ENCODE measurements at places on chromosomes 12 and 14.
A peak's percentile ranks its signal among the peaks of the same experiment; 100 is the strongest.

DNA sequence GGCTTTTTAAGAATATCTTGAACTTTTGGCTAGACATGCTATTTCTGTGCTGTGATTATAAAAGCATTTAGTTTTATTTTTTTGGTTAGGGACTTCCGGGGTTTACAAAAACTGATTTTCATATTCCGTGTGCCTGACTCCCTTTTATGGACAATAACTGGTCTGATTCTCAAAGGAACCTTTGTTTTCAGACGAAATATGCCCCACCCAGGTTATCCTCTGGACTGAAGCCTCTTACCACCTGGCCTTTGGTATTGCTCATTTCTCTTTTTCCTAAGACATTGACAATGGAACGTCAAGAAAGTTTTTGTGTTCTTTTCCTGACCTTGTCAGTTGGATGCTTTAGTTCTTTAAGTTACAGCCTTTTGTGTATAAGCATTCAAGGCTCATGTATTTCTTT lies 10.8 kb downstream of the TIGAR start:
- DNase-seq = no peak

DNA sequence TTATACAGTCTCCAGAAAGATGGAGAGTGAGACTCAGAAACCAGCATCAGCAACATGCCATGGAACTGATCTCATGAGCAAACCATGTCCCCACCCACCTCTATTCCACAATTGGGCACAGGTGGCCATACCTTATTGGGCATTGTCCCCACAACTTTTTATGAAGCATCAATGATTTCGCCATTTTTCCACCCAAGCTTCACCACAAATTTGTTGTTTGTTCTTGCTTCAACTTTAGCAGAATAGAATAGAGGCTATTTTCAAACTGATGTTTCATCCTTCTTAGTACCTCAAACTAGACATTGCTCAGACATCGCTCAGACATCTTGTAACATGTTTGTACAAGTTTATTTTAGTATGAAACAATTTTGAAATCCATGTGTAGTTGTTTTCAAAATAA lies 112.5 kb upstream of the TMTC2 start:
- DNase-seq = no peak

GRCh38 chr12:123109319-123109772 lies 41.5 kb downstream of the PITPNM2 start:
- no peak for DNase-seq

DNA sequence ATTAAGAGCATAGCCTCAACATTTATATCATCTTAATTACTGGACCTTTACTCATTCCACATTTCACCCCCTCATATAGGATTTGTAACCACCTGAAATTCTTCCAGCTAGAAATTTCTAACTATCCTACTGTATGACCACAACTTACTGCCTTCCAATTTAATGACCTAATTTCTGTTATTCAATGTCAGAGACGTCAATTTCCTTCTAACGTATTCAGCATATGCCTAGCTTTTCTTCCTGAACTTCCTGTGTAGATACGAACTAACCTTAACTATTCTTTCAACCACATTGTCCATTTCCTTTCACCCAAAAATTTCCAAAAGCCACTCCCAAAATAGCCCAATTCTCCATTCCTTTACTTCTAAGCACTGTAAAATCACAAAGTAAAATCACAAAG lies 108.0 kb downstream of the EEA1 start:
- DNase-seq = no peak

DNA sequence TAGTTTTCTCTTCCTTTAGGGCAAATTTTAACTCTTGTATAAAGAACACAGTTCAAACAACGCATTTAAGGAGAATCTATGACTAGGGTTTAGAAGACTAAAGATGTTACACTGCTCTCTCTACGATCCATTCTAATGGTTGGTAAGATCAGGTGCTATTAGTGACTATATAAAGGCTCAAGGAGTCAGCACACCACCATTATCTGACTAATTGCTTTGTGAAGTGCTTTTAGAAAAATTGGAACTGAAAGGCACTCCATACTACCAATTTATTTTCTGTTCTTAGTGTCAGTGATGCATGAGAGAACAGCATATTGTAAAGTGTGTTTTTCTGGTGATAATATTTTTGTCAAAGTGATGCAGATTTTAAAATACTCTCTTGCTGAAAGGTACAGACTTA lies 136.8 kb downstream of the SYT1 start:
- peak; percentile 36 for DNase-seq

DNA sequence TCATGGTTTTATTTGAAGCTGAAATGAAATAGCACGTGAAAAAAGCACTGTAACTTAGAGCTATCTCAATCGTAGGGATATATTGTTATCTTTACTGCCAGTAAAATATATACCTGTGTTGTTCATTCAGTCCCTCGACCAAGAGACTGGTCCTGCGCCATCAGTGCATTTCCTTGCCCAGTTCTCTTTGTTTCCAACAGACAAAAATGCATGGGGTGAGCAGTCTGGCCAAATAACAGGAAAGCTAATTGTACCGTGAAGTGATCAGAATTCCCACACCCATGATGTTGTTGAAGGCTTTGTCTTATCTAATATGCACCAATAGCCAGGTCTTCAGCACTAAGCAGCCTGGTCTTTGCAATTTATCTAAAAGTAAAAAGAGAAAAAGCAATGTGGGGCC lies 477.1 kb upstream of the GARIN6 start:
- no peak for DNase-seq

- no peak for DNase-seq
Measured at GRCh38 chr14:102746634-102747438, 30.4 kb upstream of the TRAF3 start.

GRCh38 chr12:27185234-27186021 lies 58.7 kb upstream of the STK38L start:
- DNase-seq = no peak

DNA sequence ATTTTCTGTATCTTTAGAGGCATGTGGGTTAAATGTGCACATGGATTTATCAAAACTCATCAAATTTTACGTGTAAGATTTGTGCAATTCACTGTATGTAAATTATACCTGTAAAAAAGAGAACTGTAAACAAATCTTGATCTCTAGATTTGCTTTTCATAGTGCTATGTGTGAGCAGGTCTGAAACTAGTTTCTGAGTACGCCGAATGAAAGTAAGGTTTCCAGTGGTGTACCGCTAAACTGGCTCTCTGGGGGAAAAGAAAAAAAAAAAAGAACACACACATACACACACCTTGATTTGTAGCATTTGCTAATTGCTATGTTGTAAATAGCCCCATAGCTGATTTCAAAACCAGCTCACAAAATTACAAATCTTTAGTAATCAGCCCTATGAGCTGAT lies 8.6 kb upstream of the SLC41A2 start:
- no peak for DNase-seq

DNA sequence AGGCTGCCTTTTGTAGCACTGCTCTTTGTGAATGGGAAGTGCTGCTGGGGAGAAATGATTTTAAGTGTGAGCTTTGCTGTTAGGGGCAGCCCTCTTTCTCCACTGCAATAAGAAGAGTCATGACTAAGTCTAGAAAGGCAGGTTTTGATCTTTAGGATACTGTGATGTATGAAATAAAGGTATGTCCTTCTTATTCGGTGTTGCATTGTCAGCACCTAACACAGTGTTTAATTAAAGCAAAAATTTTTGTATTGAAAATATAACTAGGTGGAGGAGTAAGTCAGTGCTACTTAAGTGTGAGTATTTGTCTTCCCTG lies 81.5 kb downstream of the ETV6 start:
- no peak for DNase-seq

- DNase-seq = no peak
Measured at GRCh38 chr12:24905431-24905830, 43.5 kb downstream of the BCAT1 start.

DNA sequence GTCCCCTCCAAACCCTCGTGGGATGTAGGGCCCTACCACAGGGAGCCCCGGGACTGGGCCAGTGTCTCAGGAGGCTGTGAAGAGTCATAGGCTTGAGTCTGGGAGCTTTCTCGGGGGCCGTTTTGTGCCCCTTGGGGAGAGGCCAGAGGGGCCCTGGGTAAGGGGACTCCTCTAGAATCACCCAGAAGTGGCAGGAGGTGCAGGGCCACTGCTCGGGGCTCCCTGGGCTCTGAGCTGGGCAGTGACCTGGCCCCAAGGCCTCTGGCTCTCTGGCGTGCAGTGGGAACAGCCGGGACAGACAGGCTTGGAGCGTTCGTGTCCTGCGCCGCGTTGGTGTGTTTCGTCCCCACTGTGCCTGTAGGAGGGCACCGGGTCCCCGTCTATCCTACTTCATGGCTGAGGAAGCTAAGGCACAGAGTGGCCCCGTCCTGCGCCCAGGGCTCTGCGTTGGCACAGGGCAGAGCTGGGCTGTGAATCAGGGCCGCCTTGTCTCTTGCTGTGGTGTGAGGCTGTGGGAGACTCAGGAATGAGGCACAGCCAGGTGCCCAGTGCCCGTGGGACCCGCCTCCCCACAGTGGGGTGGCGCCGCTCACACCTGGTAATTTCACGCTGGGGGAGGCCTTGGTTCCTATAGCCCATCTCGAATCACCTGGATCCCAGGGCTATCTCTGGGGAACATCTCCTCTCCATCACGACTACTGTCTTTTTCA lies 23.8 kb upstream of the KIF26A start:
- no peak for DNase-seq

GRCh38 chr12:129607301-129607700 lies 296.5 kb downstream of the TMEM132D start:
- no peak for DNase-seq

- no peak for DNase-seq
Measured at GRCh38 chr14:68937471-68938270, 41.4 kb downstream of the ACTN1 start.

GRCh38 chr14:32471181-32471580 lies 142.1 kb downstream of the AKAP6 start:
- no peak for DNase-seq

DNA sequence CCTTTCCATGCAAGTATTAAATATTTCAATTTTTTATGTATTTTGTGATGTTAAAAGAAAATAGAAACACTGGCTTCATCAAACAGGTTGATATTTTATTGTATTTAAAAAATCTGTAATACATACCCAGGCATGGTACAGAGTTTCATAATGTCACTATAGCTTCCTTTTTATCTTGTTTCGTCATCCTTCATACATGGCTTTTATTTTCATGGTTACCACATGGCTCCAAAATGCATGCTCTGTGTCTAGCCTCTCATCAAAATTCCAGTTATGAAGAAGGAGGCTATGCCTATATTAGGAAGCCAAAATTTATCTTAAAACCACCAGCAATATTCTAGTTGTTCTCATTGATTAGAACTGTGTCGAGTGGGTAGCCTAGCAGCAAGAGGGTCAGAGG lies 464.8 kb downstream of the BTG1 start:
- DNase-seq = no peak

DNA sequence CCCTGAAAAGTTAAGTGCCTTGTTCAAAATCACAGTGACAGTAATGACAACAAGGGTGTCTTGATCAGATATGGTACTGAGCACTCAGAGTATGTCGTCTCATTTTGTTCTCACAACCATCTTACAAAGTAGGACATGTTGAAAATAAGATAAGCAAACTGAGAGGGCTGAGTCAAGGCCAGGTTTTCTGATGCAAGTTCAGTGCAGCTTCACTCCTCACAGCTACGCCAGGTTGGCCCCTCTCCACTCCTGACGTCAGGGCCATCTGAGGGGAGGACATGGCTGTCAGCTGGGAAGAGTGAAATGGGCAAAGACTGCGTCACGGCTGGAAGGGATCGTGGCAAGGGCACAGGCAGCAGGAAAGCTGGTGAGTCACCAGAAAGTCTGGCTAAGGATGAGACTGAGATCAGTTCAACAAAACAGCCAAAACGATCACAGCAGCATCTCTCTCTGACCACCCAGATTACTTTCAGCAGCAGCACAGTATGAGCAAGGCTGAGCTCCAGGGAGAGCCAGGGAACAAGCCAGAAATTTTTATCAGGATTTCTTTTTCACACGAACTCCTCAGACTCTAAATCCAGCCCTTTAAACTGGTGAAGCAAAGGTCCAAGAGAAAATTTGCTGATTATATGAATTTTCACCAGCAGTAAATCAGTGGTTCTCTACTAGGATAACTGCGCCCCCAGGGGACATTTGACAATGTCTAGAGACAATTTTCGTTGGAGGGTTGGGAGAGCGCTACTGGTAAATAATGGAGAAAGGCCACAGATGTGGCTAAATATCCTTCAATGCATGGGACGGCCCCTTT lies 297.9 kb upstream of the AMIGO2 start:
- DNase-seq = no peak

- no peak for DNase-seq
Measured at GRCh38 chr14:65115615-65116014, 13.3 kb upstream of the MAX start.

GRCh38 chr12:75960954-75961661 lies 70.5 kb downstream of the PHLDA1 start:
- DNase-seq = no peak

- no peak for DNase-seq
Measured at GRCh38 chr12:54262403-54262925, 17.5 kb downstream of the CBX5 start.

DNA sequence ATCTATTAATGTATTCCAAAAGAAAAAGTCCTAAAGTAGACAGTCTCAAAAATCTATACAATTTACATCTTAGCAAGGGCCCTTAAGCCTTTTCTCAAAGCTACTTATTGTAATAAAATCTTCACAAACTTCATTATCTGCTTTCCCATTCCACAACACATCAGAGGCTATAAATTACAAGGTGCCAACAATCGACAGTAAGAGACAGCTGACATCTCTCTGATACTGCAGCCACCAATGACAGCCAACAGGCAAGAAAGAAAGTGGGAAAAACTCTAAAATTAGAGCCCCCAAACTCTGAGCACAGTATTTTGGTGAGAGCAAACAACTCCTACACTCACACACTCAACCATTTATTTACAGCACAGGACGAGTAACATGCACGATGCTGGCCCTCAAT lies 2.2 kb downstream of the ANGEL1 start:
- DNase-seq = no peak

DNA sequence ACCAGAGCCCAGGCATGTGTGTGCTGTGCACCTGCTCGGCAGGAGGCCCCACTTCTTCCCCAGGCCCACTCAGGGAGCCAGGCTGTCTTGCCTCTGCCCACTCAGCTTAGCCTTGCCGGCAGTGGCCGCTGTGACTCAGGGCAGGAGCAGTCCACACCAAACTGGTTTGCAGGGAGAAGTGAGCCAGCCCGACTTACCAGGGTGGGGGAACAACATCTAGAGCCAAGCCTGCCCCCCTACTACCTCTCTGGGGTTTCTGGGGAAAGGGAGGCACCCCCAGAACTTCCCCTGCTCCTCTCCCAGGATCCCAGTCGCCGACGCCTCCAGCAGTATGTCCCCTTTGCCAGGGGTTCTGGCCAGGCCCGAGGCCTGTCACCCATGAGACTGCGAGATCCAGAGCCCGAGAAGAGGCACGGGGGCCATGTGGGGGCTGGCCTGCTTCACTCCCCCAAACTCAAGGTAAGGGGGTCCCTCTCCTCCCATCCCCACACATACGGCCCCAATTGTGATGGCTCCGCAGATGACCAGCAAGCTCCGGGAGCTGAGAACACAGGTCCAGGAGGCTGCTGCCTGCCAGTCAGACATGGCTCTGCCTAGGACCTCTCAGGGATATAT lies 3.0 kb downstream of the PLEKHG6 start:
- no peak for DNase-seq
